ENCODE measurements at places on chromosomes 12 and 14.
A peak's percentile ranks its signal among the peaks of the same experiment; 100 is the strongest.

DNA sequence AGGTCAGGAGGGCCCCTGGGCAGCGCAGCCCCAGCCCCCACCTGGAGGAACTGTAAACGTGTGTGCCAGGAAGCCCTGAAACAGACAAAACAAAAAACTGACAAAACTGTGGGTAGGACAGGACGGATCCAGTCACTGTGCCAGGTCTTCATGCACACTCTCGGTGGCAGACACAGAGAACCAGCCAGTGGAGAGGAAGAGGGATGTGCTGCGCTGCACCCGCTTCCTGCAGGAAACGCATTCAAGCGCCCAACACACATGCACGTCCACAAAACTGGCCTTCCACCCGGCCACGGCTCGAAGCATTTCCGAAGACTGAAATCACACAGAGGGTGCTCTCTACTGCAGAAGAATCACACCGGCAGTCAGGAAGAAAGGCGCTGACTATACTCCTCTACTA is 16.9 kb downstream of the BRF1 start:
- no peak for DNase-seq

GRCh38 chr12:26369588-26369987 is 174.2 kb downstream of the SSPN start:
- no peak for DNase-seq

- DNase-seq, result no peak
Measured at GRCh38 chr14:74979442-74980397, 23.0 kb upstream of the EIF2B2 start.

- DNase-seq, result no peak
Measured at GRCh38 chr12:93144109-93144508, 215.0 kb upstream of the EEA1 start.

GRCh38 chr12:113208041-113208934 is 13.0 kb upstream of the TPCN1 start:
- DNase-seq, result peak; percentile 68

DNA sequence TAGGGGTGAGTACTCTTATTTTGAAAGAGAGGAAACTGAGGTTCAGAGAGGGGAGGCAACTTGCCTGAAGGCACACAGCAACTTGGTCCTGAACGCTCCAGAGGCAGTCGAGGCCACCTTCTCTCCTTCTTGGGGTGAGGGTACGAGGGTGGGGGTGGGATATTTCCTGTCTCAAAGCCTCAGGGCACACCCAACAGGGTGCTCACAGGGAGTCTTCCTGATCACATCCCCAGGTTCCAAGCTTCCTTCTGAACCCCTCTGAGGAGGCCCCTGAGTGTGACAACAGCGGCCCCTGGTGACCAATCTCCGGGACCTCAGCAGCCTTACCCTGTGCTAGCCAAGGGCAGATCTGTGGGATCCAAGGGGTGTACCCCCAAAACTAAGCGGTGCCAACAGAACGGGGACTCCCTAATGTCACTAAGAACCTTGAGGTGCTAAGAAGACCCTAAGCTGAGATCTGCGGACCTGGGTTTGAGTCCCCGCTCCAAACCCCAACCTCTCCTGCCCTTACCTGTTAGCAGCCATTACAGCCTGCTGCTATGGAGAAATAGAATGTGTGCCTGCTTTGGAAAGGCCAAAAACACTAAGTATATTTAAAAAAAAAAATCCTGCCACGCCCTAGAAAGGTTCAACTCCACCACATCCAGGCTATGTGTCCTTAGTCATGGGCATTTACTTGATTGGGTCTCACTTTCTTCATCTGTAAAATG is 57.9 kb downstream of the TRPV4 start:
- DNase-seq, result peak; percentile 50

- no peak for DNase-seq
Measured at GRCh38 chr14:95095996-95096395, 61.3 kb downstream of the DICER1 start.

GRCh38 chr14:91858536-91859275 is 8.6 kb downstream of the TC2N start:
- DNase-seq, result no peak

DNA sequence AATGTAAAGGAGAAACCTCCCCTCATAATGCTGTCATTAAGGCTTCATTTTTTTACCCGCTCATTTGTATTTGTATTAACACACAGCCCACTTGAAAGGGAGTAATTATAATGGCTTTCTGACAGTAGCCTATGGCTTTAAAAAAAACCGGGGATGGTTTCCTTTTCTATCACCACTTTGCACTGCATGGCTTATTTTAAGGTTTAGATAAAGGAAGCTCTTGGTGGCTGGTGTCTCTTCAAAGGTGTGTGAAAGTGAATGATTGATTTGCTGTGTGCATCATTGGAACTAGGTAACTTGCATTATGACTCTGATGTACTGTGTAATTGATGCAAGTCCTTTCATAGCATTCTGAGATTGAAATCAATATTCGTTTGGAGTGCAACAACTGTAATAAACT is 80.7 kb downstream of the NPAS3 start:
- DNase-seq, result no peak

GRCh38 chr12:88897723-88898122 is 317.5 kb upstream of the KITLG start:
- no peak for DNase-seq

DNA sequence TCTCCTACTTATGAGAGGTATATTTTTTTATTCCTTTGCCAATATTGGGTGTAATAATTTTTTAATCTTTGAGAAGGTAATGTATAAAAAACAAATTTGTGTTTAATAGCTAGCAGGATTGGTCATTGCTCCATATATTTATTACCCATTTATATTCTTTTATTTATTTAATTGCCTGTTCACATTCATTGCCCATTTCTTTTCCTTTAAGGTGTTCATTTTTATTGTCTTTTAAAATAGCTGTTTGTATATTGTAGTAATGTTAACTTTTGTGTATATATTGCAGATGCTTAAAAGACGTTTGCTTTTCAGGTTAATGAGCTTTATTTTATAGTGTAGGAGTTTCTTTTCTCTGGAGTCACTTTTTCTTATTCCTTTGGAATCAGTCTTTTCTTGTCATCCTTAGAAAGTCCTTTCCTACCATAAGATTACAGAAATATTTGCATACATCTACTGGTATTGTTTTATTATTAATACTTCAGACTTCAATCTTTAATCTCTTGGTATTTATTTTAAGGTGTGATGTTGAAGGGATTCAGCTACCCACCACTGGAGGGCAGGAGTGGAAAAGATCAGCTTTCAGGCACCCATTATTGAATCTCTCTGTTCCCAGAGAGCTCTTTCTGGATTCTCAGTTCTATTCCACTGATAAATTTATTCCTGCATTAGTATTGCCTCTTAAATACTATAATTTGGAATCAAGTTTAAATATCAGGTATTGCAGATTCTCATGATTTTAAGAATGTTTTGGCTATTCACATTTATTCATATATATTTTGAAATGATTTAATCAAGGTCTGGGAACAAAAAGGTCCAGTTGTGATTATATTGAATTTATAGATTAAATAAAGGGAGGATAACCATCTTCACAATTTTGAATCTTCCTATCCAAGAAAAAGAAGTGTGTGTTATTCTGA is 17.3 kb downstream of the PPM1A start:
- no peak for DNase-seq

GRCh38 chr12:31578632-31579031 is 12.3 kb downstream of the DENND5B start:
- DNase-seq, result no peak

DNA sequence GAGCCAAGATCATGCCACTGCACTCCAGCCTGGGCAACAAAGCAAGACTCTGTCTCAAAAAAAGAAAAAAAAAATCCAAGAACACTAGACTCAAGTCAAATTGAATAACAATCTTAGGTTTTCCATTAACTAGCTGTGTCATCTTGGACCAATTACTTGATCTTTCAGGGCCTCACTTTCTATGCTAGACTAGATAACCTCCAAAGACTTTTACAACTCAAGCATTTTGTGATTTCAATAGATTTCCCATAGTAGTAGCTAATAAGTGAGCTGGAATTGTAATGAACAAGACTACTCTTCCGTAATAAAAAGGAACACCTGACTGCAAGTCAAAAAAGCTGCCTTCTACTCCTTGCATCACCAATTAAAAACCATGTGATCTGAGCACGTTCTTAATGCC is 127.0 kb upstream of the SSTR1 start:
- DNase-seq, result no peak

GRCh38 chr14:44798386-44799242 is 163.1 kb downstream of the KLHL28 start:
- DNase-seq, result no peak

- DNase-seq, result no peak
Measured at GRCh38 chr12:67047634-67048033, 221.5 kb upstream of the CAND1 start.

GRCh38 chr12:52920937-52921336 is 16.1 kb upstream of the KRT8 start:
- DNase-seq, result no peak

DNA sequence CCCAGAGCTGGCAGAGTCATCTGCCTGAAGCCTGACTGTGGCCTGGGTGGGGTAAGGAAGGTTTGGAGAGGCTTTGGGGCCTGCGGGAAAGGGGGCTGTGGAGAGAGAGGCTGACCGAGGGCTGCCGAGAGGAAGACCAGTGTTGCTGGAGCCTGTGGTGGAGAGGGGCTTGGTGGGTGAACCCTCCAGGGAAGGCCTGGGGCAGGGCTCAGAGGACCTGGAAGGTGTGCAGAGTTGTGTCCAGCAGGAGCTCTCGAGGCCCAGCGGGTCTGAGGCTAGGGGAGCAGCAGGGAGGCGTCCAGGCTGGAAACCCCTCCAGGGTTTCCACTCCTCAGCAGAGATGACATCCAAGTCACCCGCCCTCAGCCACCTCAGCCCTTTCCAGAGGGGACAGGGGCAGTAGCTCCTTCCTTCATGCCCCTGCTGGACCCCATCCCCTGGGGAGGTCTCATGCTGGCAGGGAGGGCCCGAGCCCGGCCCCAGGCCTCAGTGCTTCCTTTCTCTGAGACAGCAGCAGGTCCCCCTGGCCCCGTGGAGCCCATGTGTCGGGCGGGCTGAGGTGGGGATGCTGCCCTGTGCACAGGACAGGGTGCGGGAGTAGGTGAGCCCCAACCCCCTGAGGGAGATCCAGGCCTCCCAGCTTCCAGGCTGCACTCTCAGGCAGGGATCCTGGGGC is 8.4 kb downstream of the CEP170B start:
- DNase-seq, result no peak

- DNase-seq, result no peak
Measured at GRCh38 chr14:96829791-96830190, 32.6 kb downstream of the VRK1 start.

DNA sequence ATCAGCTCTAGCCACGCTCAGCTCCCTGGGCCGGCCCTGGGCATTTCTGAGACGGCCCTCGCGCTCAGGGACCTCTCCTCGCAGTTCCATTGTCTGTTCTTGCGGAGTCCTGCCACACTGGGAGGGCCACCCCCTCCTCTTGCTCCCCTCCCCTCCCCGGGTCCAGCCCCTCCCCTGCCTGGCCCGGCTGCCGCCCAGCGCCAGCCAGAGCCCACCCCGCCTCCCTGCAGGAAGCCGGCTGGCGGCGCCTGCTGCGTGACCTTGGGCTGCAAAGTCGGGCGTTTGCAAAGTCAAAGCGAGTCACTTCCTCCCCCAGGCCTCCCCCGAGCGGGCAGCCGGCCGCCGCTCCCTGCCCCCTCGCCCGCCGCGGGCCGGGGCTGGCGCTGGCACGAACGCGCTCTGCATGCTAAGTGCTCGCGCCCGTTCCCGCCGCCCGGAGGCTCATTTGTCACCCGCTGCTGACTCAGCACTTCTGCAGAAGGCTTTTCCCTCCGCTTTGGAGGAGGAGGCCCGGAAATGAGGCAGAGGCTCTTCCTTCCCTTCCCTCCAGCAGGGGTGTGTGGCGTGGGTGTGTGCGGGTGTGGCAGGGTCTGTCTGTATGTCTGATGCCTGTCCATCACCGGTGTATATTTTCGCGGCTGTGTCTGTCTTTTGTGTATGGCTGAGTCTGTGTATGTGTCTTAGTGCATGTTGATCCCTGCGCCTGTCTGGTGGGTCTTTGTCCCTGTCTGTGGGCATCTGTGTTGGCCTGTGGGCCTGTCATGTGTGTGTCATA is 72.0 kb downstream of the IRF2BPL start:
- peak; percentile 83 for DNase-seq

GRCh38 chr12:92796650-92797049 is 93.9 kb downstream of the PLEKHG7 start:
- DNase-seq, result no peak

DNA sequence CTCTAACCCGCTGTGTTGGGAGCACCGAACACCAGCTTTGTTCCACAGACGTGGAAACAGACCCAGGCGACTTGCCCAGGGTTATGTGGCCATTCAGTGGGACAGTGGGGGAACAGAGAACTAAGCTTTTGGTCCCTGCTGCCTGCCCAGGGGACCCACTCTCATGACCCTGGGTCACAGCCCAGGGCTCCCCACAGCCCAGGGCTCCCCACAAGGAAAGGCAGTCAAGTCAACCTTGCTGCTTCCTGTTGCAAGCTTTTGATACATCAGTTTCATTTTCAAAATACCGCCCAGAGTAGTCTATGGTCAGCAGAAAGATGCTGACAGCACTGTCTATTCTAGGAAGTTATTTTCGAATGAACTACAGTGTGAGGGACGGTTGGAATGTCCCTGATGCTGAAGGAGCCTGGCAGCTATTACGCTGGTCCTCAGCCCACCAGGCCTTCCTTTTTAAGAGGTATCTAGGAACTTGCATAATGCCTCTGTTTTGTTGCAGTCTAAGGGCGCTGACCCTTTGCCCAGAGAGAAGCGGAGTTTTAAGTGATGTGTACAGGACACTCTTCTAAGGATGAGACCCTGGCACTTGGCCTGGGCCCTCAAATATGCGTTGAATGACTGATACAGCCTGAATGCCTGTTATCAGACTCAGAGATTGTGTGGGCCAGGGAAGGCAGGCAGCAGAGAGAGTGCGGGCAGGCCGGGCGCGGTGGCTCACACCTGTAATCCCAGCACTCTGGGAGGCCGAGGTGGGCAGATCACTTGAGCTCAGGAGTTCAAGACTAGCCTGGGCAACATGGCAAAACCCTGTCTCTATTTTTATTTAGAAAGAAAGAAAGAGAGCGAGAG is 12.6 kb upstream of the TTC7B start:
- no peak for DNase-seq

DNA sequence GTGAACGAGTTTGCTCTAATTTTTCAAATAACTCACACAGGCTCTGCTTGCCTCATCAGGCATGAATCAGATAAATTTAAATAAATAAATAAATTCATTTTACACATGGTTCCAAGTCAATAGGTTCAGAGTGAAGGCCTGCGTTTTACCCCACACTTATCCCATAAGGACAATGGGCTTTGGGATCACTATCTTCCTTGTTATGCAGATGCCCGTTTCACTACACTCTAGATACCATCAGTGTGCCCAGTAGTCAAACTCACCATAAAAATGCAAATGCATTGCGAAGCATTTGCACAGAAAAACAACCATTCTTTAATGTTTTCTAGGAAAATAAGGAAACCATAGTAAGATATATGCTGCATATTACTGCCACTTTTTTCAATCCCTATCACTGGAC is 155.9 kb upstream of the CCDC196 start:
- DNase-seq, result no peak

DNA sequence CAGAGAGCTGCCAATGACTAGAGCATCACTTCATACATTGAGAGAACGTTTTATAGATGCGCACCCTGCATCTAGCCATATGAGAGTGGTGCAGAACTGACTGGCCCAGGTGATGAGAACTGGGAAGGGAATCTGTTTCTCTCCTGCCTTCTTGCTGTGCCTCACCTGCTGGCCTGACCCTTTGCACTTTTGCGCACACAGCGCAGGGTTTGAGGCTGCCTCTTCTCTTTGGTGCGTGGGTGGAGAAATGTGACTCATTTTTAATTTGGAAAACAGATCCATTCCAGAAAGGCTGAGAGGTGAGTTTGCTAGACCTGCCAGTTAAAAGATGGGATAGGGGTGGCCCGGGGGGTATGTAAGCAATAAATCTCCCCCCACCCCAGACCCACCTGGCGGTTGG is 453 bp upstream of the ESRRB start:
- DNase-seq, result no peak

All from stimulated activated CD8-positive, alpha-beta memory T cell treated with anti-CD3 and anti-CD28 coated beads, Interleukin-15, amount 100 ng/mL, for 48 hours (primary cell).